ENCODE measurements at places on chromosomes 1 and 21.

DNA sequence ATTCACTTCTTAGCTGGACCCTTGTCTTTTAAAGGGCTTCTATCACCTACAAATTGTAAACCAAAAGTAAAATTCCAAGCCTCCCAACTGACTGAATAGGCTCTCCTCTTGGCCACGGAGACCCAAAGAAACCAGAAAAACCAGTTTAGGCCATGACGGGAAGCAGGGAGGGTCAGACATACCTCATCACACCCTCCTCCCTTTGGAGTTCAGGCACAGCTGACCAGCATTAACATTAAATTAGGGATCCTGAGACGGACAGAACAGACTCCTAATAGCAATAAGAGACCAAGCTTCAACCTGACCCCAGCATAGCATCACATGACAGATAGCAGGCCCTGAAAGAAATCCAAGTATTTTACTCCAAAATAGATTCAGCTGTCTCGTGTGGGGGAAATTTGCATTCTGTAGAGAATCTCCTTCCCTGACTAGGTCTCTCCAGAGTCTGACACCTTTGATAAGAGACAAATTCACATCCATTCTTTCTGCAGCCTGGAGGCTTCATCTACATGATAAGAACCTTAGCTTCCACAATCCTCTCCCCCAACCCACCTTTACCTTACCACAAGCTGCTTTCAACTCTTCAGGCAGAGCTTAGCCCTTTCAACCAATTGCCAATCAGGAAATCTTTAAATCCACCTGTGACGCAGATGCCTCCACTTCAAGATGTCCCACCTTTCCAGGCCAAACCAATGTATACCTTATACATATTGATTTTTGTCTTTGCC lies 177.1 kb upstream of the RAB4A start:
- DNase-seq = no peak

DNA sequence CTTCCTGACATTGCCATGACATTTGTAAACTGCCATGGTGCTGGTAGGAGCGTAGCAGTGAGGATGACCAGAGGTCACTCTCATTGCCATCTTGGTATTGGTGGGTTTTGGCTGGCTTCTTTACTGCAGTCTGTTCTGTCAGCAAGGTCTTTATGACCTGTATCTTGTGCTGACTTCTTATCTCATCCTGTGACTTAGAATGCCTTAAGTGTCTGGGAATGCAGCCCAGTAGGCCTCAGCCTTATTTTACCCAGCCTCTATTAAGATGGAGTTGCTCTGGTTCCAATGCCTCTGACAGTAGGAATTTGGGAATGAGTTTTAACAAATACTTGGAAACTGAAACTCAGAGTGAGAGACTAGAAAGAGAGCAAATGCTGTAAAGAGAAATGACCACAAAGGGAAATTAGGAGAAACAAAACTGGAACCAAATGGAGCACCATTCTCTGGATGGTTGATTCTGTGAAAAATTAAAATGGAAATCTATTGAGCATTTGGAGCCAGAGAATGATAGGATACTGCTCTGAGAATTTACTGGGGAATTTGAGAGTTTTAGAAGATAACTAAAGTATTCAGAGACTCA lies 50.1 kb upstream of the RHOU start:
- no peak for DNase-seq

GRCh38 chr1:12593621-12594066 lies 24.4 kb downstream of the DHRS3 start:
- no peak for DNase-seq

DNA sequence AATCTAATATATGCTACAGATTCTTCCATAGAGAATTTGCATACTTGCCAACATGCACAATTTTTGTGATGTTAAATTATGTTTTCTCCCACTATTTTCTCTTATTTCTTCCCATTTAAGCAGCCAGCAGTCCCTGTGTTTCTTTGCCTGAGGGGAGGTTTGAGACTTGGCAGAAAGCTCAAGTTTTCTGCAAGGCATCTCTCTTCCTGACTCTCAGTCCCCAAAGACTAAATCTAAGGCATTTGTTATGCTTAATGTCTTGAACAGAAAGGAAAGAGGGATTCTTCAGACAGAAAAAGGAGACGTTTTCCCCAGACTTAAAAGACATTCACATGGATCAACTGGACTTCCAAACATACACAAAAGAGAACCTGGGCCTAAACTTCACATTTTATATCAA lies 354.4 kb downstream of the RYR2 start:
- DNase-seq = no peak

DNA sequence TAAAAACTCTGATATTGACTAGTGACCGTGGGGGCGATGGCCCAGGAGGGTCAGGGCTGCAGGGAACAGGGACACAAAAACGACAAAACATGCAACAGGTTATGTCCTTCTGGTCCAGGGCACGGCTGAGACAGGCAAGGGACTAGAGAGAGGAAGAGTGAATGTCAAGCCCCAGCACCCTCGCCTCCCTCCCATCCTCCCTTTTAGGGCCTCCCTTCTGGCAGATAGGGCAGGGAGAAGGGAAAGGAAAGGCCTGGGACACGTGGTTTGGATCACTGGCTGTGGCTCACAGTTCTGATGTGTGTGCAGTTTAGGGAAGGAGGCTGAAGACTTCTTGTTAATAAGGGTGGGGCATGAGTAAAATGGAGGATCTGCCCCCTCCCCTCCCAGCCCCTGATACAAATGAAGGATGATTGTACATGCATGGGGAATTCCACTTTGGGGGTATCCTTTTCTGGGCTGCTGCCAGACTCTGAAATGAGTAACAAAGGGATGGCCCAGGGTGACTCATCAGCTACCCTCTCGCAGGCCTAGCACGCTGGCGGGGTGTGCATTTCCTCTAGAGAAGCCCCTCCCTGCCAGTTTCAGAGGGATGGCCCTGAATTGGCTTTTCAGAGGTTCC lies 14.2 kb downstream of the CAPN2 start:
- peak; percentile 96 for DNase-seq

- no peak for DNase-seq
These were observed 156.5 kb downstream of the PEX14 start for GRCh38 chr1:10631121-10631810.

- peak; percentile 19 for DNase-seq
These were observed 26.6 kb downstream of the ATF6 start for GRCh38 chr1:161792740-161793139.

DNA sequence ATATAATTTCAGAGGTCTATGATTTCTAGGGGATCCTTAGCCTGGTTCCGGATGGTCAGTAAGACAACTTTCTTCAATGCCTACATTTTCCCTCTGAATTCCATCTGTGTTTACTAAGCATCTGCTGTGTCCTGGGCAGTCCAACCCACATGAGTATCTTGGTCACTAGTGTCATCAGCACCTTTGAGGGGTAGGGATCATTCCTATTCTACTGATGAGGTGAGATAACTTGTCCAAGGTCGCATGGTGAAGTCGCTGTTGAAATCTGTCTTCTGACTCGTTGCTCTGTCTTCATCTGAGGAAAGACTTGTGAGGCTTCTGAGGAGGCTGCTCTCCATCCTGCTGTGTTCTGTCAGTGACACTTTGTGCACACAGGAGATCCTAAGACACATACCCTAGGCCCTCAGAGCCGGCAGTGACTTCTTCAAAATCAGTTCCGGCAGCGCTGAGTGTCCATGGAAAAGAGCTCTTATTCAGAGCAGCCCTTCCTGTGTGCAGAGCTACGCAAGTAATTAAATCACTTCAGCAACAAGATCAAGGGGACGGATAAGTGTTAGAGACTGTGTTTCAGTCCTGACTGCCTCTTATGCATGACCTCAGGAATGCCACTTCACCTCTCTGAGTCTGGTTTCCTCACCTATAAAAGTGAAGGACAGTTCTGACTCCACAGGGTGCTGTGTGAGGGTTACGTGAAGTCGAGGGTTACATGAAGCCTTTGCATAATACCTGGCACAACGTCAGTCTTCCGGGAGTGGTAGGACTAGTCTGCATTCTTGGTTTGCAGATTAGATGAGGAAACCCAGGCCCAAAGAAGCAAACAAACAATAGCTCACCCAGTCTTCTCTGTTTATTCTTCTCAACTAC lies 28.4 kb downstream of the AK2 start:
- DNase-seq = no peak

- peak; percentile 69 for DNase-seq
These were observed at the start of gene C1orf56 for GRCh38 chr1:151047591-151047924. Gene C1orf56, plus strand, starts transcription at chr1:151047751. Its CDS starts 97 bp downstream, at chr1:151047848.

DNA sequence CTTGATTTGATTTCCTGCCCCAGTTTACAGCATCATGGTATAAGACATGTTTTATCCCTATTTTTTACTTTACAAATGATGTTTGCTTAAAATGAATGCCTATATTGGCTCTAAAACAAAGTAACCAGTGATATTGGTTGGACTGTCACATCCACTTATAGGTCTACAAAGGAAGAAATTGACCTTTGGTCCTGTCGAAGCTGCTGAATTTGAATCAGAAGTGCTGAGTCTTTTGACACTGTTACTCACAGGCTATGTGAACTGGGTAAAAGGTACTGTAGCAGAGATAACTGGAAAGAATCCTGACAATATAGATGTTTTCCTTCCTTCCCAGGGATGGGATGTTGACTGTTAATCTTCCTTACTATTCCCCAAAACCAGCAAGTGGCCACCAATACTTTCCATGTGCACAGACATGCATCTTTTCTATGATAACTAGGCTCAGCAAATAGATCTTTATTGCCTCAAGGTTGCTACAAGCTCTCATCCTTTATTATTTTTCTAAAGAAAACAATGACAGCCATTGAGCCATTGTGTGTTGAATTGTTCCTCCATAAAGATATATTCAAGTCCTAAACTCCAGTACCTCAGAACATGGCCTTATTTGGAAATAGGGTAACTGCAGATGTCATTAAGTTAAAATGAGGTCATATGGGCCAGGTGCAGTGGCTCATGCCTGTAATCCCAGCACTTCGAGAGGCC lies 175.9 kb upstream of the NR5A2 start:
- DNase-seq = no peak
